SJCRH30 (cell line): ENCODE measurements at places on chromosomes 1 and 21. TPM values are rescaled to one million over a fixed set of nuclear protein-coding genes. Genes with fewer than 3 reads are reported as not detected.

Gene ADORA1
- total RNA-seq = 53.8 and 60.9 TPM in 2 replicates

Gene SLC6A9
- total RNA-seq = 0.51 and 0.63 TPM in 2 replicates

Gene GPR153
- 58.2 and 61.3 TPM in 2 replicates for total RNA-seq

Gene TFF1
- not detected in 2 replicates for total RNA-seq

- no peaks in the 10 kb centered on the region for H3K36me3 ChIP-seq
- no peak overlapping the region for H3K4me3 ChIP-seq
- H3K27ac ChIP-seq = no peak overlapping the region
- no peaks in the 10 kb centered on the region for H3K4me1 ChIP-seq
Observed at GRCh38 chr1:119652587-119652986, 4.5 kb upstream of the ZNF697 start.

- no peaks in the 10 kb centered on the region for H3K36me3 ChIP-seq
- no peak for DNase-seq
- H3K4me1 ChIP-seq = no peaks in the 10 kb centered on the region
- H3K27ac ChIP-seq = no peak overlapping the region
Observed at GRCh38 chr1:78797108-78797781, 147.6 kb downstream of the IFI44 start.
